ENCODE measurements at places on chromosomes 5 and 9.

DNA sequence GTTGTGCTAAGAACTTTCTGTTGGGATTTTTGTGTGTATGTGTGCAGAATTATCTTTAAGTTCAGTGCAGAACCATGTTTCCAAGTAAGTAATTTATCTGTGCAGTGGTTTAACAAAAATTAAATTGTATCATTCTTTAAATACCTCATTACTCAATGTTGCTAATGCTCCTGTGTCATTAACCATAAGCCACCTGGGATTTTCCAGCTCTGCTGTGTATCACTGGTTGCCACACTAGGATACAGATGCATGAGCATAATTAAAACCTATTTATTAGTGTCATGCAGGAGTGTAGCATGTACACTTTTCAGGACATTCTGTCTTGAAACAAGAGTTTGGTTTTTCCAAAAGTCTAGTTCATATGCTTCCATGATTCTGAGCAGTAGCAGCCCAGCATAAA is 120.4 kb upstream of the PTGER4 start:
- DNase-seq: no peak

DNA sequence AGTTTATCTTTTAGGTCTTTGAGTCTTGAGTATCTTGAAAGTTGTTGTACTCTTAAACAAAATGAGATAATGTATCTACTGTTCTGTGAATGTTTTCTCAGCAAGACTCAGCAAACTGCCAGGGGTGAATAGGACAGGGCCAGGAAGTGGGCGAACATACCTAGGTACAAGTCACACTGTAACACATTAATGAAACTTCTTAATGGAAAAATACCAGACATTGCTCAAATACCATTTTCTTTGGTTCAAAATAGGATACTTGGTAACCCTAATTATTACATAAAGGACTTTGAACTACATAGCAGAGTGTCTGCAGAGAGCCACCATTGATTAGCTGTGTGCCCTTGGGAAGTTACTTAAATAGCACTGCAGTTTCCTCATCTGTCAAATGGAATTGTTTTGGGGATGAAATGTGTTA is 197.5 kb downstream of the ARHGEF28 start:
- peak; percentile 87 for DNase-seq

DNA sequence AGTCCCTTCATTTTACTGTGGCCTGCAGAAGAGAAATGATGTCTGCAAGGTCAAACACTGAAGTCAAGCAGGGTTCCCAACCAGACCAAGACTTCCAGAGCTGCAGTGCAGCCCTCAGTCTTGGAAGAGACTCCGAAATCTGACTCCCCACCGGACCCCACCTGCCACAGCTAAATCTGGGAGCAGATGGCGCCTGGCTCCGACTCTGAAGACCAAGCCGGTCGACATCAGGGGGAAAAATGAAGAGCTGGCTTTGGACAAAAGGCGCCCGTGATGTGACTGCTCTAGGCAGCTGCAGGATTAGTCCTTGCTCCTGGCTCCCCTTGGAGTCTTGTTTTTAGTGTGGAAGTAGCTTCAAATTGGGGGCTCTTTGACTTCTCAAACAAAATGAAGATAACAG is 72.4 kb upstream of the ZNF622 start:
- no peak for DNase-seq

DNA sequence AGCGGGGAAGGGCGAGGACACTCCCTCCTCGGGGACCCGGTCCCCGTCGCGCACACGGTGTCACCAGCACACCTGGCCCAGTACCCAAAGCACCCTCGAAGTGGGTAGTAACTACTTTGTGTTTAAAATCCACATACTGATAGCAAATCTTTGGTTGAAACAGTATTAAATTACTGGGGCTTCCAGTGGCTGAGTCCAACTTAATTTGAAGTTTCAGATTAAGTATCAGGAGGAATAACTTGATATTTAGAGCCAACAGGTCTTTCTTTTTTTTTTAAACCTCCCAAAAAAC is 615 bp downstream of the ATG10 start:
- DNase-seq: no peak

DNA sequence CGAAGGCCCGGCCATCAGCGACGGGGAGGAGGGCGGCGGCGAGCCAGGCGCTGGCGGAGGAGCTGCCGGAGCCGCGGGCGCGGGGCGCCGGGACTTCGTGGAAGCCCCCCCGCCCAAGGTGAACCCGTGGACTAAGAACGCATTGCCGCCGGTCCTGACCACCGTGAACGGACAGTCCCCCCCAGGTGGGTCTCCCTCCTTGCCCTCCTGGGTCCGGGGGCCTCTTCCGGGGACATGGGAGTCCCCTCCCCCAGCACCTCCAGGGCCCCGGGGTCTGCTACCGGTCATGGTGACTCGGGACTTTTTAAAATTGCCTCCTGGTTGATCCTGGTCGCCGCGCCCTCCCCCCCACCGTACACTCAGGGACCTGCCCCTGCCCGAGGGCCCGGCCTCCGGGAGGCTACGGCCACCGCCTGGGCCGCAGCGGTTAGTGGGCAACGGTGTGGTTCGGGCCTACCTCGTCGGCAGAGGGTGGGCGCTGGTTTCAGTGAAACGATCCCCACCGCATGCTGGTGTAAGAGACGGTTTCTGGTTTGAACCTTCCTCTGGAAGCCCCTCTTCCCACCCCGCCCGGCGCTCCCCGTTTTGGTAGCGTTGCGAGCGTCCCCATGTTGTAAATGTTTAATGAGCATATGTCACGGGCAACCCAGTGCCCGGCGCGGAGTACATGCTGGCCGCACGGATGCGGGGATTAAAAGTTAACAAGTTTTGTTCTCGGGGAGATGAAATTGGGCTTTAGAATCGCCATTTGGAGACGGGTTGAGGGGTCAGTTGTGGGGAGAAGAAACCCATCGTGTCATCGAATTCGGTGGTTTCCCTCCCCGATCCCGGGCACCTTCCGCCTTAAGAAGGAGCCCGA is 1.1 kb downstream of the LARP1 start:
- DNase-seq: no peak

GRCh38 chr5:167644619-167645018 is 646.8 kb upstream of the WWC1 start:
- no peak for DNase-seq

- DNase-seq: no peak
Measured at GRCh38 chr9:10704720-10705119, 91.9 kb upstream of the PTPRD start.

DNA sequence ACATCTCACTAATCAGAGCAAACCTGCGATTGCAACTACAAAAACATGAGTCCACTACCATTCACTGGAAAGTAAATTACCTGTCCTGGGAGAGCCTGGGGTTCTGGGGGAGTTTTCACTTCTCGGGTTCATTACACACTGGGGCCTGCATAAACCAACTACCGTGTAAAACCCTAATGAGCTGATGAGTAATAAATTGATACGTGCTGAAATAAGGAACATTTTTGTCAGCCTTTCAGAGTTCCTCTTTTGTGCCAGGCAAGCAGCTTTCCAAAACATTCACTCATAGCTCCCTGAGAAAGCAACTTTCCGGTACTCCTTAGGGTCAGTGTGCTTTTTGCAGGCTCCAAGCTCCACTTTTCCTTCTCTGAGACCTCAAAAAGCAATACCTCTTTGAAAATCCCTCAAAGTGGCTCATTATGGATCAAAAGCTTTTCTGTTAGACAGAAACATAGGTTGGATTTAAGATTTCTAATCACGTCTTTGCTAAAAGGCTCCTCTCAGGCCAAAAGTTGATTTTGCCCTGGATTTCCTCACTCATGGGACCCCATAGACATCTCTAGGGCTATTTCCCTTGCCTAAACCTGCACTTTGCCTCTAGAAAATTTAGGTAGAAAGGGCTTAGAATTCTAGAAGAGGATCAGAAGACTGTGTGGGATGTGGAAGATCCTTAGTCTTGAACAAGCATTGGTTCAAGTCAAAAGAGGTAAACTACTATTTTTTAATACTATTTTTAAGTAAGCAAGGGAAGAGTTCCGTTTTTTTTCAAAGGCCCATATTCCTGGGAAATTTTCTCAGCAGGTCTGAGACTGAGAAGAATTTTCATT is 74.8 kb downstream of the ST8SIA4 start:
- DNase-seq: no peak

DNA sequence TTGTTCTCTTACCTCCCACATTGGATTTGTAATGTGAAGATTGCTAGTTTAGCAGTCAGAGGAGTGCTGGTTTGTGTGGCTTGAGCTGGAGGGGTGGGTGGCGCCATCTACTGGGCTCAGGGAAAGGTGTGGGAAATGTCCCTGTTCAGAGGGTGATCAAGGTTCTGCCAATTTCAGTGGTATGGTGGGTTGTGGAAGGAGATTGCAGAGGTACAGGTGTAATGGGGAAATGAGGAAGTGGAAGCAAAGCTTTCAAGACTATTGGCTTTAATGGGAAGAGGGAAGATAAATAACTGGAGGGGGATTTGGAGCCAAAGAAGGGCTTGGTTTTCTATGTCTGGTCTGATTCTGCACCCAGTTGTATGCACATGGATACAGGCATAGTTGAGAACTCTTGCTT is 76.4 kb downstream of the OSMR start:
- no peak for DNase-seq

All from epithelial cell of proximal tubule (primary cell).